ENCODE measurements at places on chromosomes 6 and 20.

- no peak for DNase-seq
These were observed 91.2 kb downstream of the DNAH8 start for GRCh38 chr6:38806271-38806670.

DNA sequence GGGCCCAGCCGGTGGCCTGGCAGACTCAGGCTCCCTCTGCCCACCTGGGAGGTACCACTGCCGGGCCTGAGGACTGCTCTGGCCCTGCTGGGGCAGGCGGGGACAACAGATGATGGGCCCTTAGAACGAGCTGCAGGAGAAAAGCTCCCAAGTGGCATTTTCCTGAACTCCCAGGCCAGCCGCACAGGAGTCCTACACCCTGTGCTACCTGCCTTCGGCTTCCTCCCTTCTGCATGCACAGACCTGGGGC, 41.3 kb downstream of the DSTN start:
- no peak for DNase-seq

DNA sequence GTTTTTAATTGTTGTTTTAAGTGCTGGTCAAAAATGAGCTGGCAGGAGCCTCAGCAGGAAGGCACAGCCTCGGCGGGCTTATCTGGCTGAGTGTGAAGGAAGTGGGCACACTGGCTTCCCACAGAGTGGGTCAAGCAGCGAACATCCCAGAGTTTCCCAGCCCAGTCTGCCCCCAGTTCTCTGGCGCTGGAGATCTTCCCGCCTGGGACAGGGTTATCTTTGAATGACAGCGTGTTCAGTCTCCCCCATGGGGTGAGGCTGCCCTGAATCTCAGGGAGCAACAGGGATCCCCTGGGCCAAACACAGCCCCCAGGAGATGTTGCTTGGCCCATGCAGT, 122.2 kb upstream of the PTPN1 start:
- DNase-seq = no peak

DNA sequence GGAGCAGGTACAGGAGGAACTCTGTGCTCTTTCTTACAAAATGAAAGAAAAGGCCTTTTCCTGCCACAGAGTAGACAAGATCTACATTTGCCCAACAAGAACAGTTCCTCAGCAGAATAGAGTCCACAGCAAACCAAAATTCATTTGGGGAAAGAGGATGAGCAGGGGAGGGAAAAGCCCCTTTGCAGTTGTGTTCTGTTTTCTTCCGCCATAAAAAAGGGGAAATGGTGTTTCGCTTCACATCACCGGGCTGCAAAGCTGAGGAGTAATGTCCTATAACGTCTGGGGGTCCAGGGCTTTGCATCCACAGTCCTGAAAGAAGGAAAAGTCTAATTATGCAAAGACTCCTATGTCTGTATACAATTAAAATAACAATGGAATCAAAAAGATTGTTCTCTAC, at the start of gene GPR31:
Gene GPR31, minus strand, starts transcription at position 118 of the 400 bp plus-strand sequence. CDS start 149 bp downstream, outside the sequence.
- DNase-seq = no peak

DNA sequence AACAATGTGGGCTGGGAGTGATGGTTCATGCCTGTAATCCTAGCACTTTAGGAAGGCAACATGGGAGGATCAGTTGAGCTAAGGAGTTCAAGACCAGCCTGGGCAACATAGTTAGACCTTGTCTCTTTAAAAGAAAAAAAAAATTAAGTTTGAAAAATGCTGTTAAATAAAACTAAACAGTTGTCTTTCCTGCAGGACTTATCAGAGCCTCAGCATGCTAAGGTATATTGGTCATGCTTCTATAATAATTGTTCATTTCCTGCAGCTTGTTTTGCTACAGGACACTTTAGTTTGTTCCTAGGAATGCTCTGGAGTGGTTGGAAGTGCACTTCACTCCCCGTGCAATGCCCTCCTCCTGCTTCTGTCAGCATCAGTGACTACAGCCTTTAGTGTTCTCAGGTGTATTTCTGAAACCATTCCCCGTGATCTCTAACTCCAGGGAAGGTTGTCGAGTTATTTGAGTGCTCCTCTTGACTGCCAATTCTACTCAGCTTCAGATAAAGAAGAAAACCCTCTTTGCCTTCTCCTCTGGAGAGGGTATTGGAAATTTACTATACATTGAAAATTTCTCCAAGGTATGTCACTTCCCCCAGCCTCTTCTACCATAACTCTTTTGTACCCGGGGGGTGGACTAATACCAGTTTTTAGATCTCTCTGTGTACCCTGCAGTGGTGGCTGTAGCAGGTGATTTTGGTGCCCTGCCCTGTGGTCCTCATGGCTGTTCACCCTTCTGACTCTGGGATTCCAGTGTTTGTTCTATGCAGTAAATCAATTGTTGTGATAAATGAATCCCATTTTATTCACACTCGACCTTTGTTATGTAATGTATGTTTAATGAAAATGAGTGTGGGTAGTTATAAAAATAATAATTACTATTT, 33.8 kb downstream of the NHLRC1 start:
- DNase-seq = no peak

GRCh38 chr6:170140129-170140528, 150.7 kb downstream of the DLL1 start:
- no peak for DNase-seq

DNA sequence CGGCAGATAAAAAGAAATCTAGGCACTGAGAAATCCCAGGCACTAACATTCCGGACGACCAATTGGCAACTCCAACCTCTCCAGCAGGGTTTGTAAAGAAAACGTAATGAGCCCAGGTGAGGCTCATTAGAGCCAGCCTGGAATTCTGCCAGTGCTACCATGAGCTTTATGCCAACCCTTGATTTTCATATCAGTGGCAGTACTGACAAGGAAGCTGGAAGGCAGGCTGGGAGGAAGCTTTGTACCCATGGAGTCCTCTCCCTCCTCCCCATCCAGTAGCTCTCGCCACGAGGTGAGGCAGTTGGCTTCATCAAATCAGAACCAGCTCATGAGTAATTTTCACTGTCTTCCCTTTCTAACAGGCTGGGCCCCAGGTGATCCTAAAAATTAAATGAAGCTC, 250.2 kb downstream of the ZNF217 start:
- no peak for DNase-seq

- DNase-seq = no peak
These were observed 172.3 kb downstream of the ERMARD start for GRCh38 chr6:169923468-169924464.

DNA sequence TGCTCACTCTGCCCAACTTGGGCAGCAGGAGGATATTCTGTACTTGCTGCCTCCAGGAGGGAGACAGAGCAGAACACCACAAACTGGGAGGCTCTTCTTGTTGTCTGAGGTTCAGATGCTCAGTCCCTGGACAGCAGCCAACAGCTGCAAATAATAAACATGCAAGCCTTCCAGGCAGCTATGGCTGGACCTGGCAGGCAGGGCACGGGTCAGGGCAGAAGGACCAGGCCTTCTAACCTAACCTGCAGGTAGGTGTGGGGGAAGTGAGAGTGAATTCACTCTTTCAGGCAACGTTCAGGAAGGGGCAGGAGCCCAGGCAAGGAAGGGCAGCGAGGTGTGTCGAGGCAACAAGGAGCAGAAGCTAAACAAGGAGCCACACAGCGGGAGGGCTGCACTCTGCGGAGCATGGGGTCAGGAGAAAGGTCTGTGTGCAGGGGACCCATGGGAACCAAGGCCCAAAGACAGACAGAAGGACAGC, 31.5 kb downstream of the NINL start:
- no peak for DNase-seq

DNA sequence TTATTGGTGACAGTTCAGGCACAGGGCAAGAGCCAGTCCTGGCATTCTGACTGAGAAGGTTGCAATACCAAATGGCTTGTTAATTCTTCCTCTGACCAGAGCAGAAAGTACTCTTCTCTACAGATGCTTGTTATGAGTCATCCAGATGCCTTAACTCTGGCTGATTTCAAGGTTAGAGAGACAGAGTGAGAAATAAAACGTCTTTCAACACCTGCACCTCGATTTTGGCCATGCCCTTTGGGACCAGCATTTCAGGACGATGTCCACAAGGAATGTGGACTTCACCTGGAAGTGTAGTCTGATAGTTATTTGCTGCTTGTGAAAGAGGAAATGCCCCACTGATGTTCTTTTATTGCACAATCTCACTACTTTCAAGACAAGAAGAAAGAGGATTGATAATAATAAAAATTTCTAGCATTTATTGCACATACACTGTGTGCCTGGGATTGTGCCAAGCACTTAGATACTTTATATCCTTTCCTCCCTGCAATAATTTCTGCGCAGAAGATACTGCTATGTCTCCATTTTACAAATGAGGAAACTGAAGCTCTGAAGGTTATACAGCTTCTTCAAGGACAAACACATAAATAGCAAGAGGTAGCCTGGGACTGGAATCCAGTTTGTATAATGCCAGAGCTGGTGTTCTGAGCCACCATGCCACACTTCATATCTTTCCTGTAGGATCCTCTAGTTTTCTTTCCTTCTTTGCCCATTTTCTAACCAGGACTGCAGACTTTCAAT, 33.5 kb upstream of the MCM3 start:
- DNase-seq = no peak

DNA sequence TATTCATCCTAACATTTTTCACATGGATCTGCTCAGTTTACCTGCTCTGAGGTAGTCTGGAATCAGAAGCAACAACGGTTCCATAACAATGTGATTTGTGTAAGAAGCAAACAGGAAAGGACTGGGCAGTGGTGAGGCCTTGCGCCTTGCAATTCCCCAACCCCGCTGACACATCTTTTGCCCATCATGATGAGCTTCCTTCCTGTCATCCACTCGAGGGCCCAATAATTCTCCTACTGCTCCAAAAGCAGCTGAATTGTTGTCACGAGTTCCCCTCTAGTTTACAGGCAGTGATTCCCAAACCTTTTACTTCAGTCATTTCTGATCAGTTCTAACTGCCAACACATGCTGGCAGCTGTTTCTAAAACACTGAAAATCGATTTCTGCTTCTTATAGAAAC, 22.9 kb downstream of the STX7 start:
- no peak for DNase-seq

DNA sequence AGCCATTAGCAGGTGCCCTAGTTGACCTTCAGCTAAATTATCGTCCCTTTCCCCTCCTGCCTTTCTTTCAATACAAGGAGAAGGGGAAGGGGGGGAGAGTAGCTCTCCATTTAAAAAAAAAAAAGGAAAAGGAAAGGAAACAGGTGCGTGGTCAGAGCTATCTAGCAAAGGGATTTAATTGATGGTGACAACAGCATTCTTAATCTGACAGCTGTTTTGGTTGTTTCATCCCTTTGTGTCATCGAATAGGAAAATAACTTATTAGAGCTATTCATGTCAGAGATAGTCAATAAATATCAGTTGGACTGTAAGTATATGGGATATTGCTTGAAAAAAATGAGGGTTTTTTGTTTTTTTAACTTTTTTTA, 195.2 kb upstream of the SASH1 start:
- DNase-seq = no peak

All from neural crest cell (in vitro differentiated cells).